ENCODE measurements at places on chromosomes 4 and X.

DNA sequence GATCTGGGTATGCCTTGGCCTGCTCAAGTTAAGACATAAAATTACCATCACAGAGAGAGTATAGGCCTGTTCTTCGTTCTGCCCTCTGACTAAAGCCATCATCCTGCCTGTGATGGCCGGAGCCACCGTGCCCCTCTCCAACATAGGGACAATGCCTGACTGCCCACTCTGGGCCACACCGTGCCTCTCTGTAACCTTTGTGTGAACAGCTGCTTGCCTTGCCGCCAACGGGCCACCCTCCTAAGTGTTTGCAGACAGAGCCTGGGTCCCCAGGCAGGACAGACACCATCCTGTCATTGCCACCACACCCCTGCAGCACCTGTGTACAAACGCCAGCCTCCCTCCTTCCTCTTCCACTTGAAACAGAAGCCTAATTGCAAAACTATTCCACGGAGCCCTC lies 298.7 kb upstream of the TENM3 start:
- no peak for DNase-seq

- peak; percentile 10 for DNase-seq
These were observed 1.2 kb downstream of the PNPLA4 start for GRCh38 chrX:7925867-7926472.

DNA sequence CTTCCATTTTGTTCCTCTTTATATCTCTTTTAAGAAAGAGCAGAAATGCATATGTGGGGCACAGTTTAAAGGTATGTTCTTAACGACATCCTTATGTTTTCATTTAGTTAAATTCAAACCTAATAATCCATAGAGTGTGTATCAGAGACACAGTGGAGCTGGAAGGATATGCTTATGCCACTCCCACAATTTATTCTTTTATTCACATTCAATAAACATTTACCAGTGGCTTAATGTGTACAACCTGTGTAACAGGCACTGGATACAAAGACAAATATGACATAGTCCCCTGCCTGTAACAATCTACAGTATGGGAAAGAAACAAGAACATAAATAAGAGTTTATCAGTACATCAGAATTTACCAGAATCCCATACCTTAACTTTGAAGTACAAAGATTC lies 22.4 kb upstream of the CORIN start:
- no peak for DNase-seq

- no peak for DNase-seq
These were observed 5.8 kb downstream of the LRPAP1 start for GRCh38 chr4:3526456-3526855.

GRCh38 chrX:92270936-92271855 lies 492.0 kb downstream of the PCDH11X start:
- no peak for DNase-seq

DNA sequence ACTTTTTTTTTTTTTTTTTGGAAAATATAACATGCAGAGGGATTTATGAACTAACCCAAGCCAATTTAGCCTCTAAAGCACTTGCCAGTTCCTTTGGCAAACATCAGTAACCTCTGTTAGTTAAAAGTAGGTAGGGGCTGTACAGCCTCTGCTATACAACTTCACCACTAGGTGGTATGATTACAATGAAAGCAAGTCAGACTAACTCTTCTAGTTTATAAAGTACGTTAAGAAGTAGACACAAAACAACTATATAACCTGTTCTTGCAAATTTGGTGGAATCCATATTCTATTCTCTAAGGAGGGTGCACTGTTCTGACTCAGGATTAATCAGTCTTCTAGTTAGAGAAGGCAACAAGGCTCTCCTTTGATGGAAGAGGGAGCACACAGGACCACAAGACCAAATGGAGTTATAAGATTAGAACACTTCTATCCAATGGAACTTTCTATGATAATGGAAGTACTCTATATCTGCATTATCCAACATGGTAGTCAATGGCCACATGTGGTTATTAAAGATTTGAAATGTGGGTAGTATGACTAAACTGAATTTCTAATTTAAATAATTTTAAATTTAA lies 12.8 kb downstream of the AIMP1 start:
- DNase-seq, result no peak

- DNase-seq, result no peak
These were observed 172.6 kb downstream of the RBM46 start for GRCh38 chr4:154953691-154954090.

DNA sequence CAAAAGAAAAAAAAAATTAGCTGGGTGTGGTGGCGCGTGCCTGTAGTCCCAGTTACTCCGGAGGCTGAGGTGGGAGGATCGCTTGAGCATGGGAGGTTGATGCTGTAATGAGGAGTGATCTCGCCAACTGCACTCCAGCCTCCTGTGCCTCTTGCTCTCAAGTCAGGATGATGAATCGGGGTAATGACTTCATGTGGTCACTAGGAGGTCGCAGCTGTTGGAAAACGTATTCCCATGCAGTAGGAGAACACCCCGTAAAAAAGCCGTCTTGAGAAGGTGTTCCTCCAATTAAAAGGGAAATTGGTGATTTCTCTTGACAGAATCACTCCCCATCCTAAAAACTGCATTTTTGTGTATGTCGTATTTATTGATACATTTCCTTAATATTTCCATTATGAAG lies 2.2 kb downstream of the CCNB3 start:
- no peak for DNase-seq

DNA sequence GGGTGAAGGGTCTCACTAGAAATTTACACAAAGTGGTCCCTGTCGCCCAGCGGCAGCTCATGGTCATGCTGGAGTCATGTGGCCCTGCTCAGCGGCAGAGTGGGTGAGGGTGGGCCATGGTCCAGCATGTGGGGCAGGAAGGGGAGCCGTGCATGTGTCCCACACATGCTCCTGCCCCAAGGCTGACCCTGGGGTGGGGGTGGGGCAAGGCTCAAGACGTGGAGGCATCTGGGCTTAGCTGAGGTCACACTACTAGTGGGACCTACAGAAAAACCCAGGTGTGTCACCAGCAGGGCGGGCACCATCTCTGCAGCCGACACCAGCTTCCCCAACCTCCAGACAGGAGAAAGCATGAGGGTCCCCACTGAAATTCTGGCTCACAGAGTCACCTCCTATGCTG lies 42.4 kb downstream of the EVC start:
- no peak for DNase-seq

DNA sequence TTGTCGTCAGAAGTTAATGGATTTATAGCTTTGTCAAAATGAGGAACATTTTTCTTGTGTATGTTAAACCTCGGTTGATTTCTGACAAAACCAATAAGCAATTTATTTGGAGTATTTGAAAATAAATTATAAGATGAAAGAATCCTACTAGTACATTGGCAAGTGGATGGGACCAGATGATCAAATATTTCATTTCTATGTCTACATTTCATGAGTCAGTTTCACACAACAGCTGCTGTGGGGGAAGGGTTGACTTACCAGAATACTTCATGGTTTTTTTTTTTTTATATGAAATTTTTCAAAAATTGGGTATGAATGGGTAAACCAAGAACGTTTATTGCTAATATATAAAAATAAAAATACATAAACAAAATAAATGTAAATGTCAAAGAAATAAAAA lies 39.4 kb downstream of the RAPGEF2 start:
- no peak for DNase-seq

- no peak for DNase-seq
These were observed 652.1 kb downstream of the ANKRD50 start for GRCh38 chr4:124060261-124060918.

DNA sequence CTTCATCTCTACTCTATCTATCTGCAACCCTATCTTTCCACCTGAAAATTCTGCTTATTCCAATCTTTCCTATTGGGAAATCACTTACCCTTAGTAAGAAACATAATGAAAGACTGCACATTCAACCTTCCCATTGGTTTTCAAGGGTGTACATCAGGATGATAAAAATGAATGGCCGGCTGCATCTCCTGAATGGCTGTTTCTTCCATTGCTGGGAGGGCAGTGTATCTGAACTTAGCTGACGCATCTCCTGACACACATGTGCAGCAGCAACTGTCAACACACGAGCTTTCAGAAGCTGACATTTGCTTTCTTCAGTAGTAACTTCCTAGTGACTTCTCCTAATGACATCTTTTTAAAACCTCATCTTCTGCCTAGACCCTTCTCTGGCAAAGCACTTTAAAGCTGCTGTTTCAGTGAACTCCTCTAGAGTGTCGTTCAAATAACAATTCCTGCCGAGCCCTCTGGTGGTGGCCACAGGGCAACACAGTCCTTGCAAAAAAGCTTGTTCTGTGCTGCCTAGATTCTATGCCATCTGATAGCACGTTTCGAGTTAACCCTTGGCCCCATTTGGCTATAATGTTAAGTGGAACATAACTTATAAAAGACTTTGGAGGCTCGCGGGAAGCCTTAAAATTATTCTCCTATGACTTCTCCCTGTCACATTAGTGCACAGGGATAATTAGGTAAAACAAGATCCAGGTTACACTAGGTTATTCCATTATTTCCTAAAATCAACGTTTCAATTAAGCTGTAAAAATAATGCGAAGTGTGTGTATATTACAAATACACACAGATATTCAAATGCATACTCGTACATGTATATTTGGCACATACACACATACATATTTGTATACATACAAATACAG lies 2340.7 kb downstream of the PCDH7 start:
- DNase-seq, result no peak

DNA sequence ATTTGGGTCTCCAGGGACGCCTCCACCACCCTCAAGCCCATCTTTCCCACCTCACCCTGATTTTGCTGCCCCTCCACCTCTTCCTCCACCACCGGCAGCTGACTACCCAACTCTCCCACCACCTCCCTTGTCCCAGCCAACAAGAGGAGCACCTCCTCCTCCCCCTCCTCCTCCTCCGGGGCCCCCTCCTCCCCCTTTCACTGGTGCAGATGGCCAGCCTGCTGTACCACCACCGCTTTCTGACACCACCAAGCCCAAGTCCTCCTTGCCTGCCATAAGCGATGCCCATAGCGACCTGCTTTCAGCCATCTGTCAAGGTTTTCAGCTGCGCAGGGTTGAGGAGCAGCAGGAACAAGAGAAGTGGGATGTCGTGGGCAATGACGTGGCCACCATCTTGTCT lies 32.4 kb upstream of the ZNF81 start:
- no peak for DNase-seq

DNA sequence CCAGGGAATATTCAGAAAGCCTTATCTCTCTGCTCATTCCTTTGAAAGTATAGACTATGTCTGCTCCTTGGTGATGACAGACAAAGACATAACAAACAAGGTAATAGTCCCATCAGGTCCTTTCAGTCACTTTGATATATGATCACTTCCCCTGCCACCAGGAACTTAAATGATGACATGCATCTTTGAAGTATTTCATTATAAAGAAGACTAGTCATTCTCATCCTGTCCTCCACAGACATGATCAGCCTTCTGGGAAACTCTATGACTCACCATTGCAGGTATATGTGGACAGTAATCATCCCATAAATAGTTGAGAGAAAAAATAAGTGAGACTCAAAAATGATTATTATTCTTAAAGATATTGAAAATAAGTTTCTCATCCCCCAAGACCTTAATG lies 117.5 kb upstream of the VCX2 start:
- DNase-seq, result no peak

- DNase-seq, result no peak
These were observed 3.9 kb upstream of the FAAH2 start for GRCh38 chrX:57282568-57282967.

DNA sequence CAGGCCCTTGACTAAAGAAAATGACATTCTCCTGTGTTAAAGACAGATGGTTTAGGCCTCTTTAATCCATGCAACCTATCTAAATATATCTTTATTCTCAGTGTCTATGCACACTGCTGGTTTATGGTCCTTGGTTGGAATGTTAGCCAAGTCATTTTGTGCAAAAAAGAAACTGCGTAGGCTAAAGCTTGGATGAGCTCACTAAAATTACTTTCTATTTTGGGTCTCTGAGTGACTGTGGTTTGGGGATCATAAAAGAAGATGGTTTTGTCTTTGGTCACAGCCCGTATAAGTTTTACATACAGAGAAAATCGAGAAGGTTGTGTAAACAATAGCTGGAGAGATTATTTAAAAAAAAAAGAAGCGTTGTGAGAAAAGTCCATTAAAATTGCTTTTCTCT lies 443.6 kb downstream of the UBE2NL start:
- DNase-seq, result no peak

- DNase-seq, result no peak
These were observed 469.6 kb downstream of the PDGFC start for GRCh38 chr4:156501962-156502361.

GRCh38 chrX:40184968-40185367 lies 87.2 kb upstream of the BCOR start:
- DNase-seq, result no peak

DNA sequence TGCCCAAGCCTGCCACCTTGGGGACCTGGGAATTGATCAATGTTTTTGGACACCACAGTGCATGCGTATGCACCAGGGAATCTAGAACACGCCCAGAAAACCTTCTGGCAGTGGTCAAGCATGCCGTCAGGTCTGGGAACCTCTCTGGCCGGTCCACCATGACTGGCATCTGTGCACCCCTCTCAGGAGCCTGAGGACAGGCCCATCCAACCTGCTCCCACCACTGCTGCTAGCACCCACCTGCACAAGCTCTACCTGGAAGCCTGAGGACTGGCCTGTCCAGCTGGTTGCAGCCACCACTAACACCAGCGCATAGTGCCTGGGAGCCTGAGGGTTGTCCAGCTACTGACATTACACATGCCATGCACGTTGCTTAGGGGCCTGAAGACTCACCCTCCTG lies 162.1 kb upstream of the GALNTL6 start:
- DNase-seq, result no peak

DNA sequence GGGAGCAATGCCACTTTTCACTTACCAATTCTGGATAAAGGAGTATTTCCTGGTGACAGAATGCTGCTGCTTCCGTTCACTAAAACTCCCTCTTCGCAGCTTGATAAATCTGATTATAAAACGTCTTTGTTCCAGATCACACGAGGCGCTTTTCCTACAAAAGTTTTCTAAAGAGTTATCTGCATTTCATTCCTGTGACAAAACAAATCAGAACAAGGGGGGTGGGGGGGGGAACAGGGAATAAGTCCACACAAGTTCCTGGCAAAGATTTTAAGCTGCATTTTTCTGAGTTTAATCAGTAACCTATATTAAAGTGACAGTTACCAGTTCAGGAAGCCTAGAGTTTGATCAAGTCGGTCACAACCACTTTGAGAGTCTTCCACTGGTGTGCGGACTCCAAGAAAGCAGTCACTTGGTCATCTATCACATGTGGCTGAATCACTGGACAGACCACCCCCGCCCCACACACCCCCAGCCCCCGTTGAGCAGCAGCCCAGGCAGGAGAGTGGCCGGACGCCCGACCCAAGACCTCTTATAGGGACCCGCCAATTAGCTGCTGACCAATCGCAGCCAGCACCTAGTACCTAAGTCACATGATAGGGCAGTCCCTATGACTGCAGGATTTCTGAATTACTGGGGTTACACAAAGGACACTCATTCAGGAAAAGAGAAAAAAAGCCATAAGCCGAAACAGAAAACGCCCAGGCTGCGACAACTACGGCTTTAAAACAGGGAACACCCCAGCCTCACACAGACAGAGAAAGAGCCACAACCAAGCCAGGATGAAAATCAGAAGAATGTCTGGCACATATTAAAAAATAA lies 569.3 kb upstream of the DIPK2B start:
- peak; percentile 15 for DNase-seq

DNA sequence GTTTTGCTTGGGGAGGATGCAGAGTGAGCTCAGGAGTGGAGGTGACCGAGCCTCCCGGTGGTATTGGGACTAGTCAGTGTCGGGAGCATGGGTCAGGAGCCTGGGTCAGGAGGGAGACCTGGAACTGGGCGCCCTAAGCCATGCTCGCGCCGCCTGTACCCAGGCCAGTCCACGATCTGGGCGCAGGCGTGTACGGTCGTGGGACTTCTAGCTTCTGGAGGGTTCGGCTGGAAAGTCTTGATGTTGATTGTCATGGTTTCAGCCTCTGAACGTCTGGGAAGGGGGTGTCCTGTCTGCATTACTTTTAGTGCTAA lies 244 bp downstream of the EIF2S3 start:
- DNase-seq, result no peak

- no peak for DNase-seq
These were observed 39.9 kb upstream of the FAM241A start for GRCh38 chr4:112105201-112105969.

Measured in caudate nucleus (tissue), 63 donors.